ENCODE measurements at places on chromosomes 12 and 14.

DNA sequence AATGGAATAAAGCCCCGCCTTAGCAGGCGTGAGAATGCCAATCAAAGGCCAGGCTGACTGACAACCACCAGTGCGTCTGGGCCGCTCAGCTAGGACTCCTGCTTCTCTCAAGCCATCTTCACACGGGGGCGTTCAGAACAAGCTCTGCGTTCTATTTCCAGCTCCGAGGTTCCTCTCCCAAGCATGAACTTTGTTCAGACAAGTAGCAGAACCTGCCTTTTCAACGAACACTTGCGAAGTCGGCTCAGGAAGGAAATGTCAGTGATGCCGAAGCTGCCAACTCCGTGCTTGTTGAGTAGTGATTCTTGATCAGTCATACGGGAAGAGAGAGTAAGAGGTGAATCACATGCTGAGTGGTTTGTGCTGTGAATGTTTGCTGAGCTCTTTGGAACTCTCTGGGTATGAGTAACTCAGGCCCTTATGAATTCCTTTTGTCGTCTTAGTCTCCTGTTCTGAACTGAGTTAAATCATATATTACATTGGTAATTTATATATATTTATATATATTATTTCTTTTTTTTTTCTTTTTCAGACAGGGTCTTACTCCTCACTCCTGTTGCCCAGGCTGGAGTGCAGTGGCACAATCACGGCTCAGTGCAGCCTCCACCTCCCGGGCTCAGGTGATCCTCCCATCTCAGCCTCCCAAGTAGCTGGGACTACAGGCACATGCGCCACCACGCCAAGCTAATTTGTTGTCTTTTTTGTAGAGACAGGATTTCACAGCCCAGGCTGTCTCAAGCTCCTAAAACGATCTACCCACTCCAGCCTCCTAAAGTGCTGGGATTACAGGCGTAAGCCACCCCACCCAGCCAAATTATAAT, 29.4 kb upstream of the BCL7A start:
- no peak for DNase-seq

GRCh38 chr14:26841920-26842741, 244.3 kb upstream of the NOVA1 start:
- peak; percentile 99 for DNase-seq

GRCh38 chr12:122834104-122834920, 945 bp upstream of the HIP1R start:
- peak; percentile 55 for DNase-seq

- DNase-seq = no peak
Measured at GRCh38 chr12:23626791-23627190, 322.7 kb downstream of the SOX5 start.

- DNase-seq = no peak
Measured at GRCh38 chr14:90490720-90491050, 93.9 kb downstream of the CALM1 start.

DNA sequence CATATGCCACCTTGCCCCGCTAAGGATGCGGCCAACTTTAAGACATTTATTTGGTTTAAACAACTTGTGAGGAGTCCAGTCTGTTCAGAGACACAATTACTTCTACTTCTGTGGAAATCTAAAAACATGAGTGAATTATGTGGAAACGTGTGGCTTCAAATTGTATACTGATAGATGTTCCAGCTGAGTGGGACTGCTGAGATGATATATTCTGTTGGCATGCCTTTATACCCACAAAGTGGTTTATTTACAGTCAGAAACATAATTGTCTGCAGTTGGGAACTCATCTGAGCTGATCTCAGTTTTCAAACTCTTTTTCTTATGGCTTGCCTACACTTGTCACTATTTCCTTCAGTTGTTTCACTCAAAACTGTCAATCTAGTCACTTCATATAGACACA, 67.8 kb downstream of the FLRT2 start:
- DNase-seq = no peak

- DNase-seq = no peak
Measured at GRCh38 chr14:61222388-61222787, 58.8 kb downstream of the TMEM30B start.

DNA sequence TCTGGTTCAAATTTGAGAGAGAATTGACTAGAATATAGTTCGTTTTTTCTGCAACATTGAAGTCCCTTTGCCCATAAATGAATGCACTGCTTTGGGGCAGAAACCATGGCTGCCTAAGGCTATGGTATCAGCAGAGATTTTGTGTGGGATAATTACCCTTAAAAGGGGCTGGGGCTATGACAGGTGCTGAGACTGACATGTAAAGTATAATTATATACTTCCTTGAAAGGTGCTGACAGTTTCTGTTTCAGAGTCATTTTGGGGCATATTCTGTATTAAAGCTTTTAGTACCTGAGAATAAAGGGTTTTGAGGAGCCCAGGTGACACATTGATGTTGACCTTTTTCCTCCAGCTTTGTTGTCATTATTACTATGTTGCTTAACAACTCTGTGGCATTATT, 150.3 kb upstream of the PTPRQ start:
- DNase-seq = no peak

DNA sequence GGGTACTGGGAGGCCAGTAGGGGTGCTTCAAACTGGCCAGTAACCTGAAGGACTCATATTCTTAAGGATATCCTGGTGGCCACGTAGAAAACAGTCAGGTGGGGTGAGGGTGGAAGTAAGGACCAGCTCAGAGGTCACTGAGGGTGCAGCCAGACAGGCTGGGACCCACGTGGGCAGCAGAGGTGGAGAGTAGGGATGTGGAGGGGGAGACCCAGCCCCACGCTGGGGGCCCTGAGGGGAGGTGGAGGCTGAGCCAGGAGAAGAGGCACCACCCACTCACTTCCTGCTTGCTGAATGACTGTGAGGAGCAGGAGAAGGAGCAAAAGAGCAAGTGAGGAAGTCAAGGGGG, 12.6 kb upstream of the SERPINA3 start:
- DNase-seq = no peak

DNA sequence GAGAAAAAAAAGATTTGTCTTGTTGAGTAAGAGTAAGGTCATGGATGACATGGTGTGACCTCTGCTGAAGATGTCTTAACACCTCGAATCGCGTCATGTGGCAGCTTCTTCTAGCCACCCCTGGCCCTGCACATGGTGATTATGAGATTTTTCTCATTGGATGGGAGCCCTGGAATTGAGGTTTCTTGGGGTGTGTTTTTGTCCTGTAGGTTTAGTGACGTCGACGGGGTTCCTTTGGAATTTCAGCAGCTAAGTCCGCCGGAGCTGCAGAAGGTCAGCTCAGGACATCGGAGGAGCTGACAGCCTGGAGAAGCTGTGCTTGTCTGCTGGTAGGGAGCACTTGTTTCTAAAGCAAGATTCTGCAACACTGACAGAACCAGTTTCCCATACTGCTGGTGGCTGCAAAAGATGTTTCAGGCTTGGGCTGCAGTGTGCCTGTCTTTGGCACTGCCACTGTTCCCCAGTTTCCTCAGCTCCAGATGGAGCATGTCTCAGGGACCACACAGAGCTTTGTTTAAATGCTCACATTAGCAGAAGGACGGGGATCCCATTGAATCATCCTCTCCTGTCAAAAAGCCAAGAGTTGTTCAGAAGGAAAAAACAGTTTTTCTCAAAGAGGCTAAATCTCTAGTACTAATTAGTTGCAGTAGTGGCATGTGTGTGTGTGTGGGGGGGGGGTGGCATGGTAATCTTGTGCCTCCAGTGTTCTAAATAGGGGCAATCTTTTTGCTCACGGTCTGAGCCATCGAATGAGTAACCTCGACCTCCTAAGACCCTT, 5.2 kb upstream of the FOS start:
- peak; percentile 72 for DNase-seq

GRCh38 chr12:31589598-31589903, 1.4 kb downstream of the DENND5B start:
- DNase-seq = no peak

GRCh38 chr12:89372584-89373370, 20.5 kb upstream of the DUSP6 start:
- no peak for DNase-seq

GRCh38 chr12:104673696-104674482, 217.1 kb downstream of the CHST11 start:
- DNase-seq = no peak

DNA sequence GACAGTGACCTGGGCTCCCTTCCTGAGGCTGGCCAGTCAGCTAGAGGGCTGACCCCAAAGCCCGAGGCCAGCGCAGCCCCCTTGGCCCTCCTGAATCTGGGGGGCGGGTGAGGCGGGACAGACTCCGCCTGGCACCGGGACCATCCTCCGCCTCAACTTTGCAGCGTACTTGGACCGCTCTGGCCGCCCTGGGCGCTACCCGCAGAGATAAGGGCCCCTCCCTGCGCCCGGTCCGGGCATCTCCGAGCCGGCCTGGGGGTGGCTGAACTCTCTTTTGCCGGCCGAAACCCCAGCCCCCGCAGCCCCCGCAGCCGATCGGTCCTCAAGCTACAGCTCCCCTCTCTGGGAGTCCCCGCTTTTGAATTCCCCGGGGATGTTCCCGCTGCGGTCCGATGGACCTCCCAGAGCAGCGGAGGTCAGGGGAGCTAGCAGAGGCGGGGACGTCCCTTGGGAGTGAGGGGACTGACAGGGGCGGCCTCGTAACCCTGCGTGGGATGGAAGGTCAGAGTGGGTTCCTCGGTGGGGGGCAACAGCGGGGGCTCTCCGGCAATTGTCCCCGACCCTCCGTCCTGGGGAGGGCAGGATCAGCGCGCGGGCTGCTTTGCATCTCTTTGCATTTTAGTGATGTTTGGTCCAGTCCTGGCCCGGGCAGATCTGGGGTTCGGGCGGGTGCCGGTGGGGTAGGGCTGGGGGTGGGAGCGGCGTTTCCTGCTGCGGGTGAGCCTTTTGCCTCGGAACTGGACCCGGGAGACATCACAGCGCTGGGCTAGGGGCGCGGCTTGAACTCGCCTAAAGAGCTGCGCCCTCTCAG, at the start of gene CRIP1:
Gene CRIP1, plus strand, starts transcription at position 724 of the 811 bp plus-strand sequence. CDS start 374 bp downstream, outside the sequence.
- no peak for DNase-seq

DNA sequence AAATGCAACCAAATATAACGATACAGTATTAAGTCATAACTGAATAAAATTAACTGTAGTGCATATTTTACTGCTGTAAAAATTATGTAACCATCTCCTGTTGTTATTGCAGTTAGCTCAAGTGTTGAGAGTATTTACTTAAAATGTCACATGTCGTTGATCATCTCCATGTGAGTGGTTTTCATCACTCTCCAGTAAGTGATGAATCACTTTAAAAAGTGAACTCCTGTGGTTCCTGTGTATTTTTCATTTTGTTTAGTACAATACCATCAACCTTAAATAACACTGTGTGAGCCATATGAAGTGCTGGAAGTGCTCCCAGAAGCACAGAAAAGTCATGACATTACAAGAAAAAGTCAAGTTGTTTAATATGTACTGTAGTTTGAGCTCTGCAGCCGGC, 104.7 kb upstream of the SLCO1B1 start:
- no peak for DNase-seq

- DNase-seq = peak; percentile 57
Measured at GRCh38 chr14:90839024-90839888, 23.0 kb upstream of the TTC7B start.

DNA sequence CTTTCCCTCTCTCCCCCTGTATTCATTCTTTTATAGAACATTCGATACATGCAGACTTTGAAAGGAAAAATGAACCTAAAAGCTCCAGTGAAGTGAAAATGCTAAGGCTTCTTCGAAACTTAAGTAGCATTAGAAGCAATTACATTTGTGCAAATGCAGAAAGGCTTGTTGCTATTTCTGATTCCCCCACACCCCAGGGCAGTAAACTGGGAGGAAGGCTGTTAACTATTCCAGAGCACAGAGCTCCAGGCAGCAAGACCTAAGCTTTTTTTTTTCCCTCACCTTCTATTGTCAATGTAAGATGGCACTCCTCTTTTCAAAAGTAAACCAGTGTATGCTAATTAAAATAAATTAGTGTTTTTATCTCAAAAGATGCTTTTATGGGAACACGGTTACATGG, 448.9 kb upstream of the TBX3 start:
- no peak for DNase-seq

DNA sequence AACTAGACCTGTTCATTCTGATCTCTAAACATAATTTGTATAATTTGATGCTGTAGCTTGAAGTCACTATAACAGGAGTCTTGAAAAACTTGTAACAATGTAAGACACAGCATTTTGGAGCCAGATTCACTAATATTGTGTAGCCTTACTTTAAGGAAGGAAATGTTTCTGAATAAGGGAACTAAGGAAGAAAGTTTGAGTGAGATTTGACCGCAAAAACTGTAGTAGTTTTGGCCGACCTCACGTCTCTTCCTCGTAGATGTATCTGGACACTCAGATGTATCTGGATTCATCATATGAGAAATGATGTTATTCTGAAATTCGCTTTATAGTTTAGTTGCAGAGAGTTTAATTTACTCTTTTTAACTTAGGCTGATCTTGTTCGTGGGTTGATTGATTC, 13.9 kb upstream of the DNAH10 start:
- DNase-seq = no peak

DNA sequence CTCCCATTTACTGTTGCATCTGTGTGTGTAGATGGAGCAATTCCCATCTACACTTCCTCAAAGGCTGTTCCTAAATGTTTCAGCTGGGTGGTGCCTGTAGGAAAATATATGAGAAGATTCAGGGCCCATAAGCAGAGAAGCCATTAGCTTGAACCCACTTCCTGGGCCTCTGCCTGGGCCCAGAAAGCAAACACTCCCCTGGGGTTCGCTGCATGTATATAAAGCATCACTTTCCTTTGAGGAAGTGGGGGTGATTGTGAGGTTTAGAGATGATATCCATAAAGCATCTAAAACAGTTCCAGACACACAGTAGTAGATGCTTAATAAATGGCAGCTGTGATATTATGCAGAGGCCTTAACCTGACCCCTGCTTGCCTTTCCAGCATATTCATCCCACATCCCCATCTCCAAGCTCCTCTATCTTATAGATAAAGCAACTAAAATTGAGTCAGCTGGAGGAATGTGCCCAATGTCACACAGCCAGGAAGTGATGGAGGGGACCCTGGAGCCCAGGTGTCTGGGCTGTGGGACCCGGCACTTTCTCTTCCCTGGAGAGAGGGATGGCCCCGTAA, 280.0 kb upstream of the CRY1 start:
- DNase-seq = no peak

DNA sequence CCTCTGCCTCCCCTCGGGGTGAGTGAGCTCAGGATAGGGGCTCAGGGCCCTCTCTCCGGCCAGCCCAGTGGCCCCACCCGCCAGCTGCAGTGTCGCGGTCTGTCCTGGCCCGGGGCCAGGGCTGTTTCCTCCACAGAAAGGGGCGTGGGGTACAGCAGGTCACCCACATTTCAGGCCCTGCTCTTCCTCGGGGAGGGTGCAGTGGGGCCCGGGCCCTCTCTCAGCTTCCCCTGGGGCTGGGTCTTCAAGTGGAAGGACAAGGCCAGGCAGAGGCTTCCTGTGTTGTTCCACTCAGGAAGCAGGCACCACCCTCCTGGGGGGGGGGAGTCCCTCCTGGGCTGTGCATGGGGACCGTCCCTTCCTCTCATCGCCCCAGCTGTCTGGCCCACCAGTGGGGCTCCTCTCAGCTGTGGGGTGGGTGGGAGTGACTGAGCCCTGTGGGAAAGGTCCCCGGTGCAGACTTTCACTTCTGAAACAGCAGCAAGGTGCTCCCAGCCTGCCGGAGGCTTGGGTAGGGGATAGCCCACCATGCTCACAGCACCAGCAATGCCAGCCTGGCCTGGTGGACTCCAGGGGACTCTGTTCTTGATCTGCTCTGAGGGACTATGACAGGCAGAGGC, 3.7 kb downstream of the GPR132 start:
- no peak for DNase-seq

Data from skin of body (tissue), 3 donors.